ENCODE measurements at places on chromosomes 3 and 15.

DNA sequence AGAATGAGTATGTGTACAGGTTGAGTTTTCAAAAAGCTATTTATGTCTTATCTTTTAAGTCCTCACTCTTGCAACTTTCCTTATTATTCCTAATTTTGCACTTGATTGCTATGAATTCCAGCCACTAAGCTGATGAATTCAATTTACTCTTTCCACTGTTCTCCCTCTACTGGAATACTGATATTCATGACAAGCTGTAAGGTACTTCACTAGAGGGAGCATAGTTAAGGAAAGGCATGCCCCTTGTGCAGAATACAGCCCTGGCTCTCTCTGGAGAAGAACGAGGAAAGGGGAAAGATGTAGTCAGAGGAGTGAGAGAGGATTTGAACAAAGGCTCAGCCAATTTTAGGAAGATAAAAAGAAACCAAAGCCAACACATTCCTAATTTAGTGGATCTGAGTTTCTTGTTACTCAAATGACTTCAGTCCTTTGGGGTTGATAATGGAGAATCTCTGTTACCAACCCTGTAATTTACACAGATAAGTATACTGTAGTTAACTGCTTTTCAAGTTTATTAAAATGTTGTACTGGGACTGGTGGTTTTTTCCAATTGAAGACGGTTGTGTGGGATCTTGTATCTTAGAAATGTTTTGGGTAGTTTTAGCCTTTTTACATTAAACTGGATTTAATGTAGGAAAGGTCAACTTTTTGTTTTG, 4.0 kb downstream of the SCAANT1 start:
- no peak for DNase-seq

- DNase-seq, result no peak
These were observed 21.2 kb upstream of the LCTL start for GRCh38 chr15:66587020-66587419.

DNA sequence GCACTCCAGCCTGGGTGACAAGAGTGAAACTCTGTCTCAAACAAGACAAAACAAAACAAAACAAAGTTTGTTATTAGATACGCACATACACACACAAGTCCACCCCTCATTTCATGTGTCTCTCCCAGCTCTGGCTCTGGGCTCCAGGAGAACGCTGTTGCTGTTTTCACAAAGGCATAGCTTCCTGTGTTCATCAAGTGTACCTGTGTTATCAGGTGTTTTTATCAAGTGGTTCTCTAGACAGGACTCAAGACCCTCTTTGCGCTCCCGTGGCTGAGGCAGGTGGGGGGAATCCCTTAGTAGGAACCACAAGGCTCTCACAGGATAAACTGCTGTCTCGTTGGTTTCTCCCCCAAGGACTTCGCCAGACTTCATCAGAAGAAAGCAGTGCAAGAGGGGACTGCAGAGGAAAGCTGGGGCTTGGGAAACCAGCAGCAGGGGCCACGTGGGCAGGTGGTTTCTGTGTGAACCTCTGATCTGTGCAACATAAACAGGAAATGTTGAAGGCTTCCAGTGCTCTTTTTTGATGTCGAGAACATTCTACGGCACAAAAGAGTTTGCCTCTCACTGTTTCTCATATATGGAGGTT, 6.9 kb upstream of the PPP1R2 start:
- peak; percentile 54 for DNase-seq

GRCh38 chr15:64156652-64157331, 5.3 kb downstream of the SNX22 start:
- peak; percentile 55 for DNase-seq

- peak; percentile 26 for DNase-seq
These were observed at the start of gene LARP6 for GRCh38 chr15:70853973-70854665. Gene LARP6 (minus strand): TSS chr15:70854157. CDS start chr15:70854088, 69 bp downstream.

DNA sequence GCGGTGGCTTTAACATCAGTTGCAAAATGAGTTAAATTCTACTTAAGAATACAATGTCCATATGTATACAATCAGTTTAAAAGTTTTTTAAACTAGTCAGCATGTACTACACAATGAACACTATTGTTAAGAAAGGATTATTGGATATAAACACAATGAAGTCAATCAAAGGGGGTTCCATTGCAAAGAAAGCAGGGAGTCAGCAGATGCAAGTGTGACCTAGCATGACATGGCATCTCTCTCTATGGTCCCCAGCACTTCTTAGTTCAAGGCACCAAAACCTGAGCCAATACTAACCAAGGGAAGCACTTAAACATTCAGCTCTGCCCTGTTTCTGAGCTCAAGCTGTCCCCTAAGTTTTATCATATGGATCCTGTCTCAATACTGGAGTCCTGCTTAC, 17.0 kb downstream of the KLHL6 start:
- DNase-seq, result peak; percentile 49

DNA sequence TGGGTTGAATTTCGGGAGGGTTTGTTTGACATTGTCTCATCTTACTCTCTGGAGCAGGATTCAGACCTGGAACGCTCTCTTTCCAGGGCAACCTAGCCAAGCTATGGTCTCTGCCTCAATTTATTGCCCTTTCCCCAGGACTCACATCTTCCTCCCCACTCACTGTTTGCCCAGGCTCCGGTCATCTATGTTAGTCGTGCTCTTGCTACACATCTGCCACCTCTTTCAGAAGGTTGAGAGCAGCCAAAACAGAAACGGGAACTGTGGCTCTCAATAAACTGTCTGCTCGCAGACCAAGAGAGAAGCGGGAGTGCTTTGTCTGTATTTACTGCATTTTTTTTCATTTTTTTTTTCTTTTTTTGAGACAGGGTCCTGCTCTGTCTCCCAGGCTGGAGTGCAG, 81.6 kb downstream of the ST6GAL1 start:
- no peak for DNase-seq

GRCh38 chr3:46127503-46127902, 80.6 kb downstream of the CCR1 start:
- no peak for DNase-seq

- DNase-seq, result no peak
These were observed 5.5 kb downstream of the HHLA2 start for GRCh38 chr3:108301695-108302404.

DNA sequence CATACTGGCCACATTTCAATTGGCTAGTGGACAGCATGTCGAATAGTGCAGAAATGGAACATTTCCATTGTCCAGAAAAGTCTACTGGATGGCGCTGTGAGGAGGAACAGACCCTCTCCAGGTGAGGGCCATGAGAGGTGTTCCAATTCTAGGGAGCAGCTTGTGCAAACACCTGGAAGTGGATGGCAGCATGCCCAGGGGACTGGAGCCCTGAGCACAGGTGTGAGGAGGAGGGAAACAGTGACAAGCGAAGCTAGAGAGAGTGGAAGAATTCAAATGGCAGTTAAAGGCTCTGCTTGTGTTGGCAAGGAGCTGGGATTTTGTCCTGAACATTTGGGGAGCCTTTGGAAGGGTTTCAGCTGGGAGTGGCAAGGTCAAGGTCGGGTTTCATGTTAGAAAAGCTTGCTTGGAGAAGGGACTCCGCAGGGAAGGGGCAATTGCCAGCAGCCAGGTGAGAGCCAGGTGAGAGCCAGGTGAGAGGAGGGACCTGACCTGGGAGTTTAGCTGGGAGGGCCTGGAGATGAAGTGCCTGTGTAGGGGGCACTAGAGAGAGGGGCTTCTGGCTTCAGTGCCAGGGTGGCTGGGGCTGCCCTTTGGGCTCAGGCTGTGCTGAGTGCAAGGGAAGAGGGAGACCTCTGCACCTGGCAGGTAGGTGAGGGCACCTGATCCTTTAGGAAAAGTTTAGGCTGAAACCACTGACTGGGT, 93.8 kb downstream of the LINGO1 start:
- DNase-seq, result no peak

GRCh38 chr3:113638910-113639309, 57.5 kb downstream of the USF3 start:
- no peak for DNase-seq

GRCh38 chr3:68997887-68998286, 15.6 kb downstream of the EOGT start:
- DNase-seq, result peak; percentile 16

GRCh38 chr15:65084500-65085206, 8.1 kb downstream of the KBTBD13 start:
- no peak for DNase-seq

DNA sequence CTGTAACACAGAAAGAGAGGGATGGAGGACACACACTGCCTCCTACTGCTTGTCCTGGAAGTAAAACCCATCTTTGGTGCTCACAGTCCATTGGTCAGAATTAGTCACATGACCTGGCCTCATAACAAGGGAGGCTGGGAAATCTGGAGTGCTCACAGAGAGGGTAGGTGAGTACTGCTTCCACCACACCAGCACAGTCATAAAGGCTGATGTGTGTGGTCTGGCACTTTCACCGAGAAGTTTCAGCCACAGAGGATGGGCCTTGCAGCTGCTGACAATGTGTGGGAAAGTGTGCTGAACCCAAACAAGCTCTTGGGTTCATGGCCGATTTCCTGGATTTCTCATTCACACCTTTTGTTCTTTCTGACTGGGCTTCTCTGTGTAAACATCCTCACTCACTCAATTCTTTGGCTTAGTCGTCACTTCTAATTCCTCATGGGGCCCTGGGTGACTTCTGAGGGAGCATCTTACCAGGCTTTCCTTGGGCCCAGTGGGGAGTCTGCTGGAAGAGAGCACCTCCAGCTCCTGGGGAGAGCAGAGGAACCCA, 100.7 kb downstream of the ASB7 start:
- no peak for DNase-seq

GRCh38 chr3:51975852-51976549, 1.1 kb downstream of the ABHD14A start:
- peak; percentile 84 for DNase-seq

DNA sequence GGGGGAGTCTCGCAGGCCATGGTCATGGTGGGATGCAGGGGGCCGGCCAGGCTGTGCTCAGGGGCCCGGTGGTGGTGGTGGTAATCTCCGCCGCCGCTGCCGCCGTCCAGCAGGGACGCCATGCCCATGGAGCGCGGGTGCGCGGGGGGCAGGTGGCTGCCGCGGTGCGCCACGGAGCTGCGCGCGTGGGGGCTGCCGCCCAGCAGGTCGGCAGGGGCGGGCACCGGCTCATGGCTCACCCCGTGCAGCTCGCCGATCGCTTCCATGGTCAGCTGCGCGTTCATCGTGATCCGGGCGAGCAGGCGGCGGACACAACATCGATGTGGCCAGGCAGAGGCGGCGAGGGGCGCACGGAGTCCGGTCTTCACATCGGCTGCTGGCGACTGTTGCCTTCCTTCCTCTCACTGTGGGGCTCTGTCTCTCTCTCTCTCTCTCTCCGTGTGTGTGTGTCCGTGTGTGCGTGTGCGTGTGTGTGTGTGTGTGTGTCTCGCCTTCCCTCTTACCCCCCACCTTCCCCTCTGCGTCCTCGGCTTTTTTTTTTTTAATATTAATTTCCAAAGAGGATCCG, 451 bp downstream of the ONECUT1 start:
- DNase-seq, result no peak

- DNase-seq, result no peak
These were observed 29.6 kb upstream of the SNRPA1 start for GRCh38 chr15:101324524-101325177.

DNA sequence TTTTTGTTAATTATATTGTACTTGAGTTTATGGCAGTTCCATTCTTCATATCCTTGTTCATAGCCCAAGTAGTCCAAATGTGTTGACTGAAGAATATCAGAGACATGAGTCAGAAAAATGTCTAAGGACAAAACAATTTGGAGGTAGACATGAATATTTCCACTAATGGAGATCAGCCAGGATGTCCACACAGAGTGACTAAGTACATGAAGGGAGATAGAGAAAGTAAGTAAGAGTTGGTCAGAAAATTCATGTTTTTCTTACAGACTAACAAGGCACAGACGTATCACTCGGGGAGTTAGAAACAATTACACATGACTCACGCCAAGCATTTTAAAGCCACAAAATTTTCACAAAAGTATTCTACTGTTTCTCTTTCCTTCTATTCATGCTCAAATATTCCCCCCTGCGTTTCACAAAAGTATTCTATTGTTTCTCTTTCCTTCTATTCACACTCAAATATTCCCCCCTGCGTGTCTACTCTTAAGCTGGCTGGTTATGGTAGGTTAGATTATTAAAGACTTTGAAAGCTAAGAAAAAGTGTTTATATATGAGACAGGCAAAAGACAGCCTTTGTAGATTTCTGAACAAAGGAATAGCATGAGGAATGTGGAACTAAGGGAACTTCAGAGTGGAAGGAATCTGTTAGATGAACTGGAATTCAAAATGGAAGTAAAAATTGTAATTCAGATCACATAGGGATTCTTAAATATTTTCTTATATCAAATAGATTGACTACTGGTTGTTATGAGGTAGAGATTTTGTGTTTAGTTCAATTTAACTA, 648.7 kb upstream of the CCDC54 start:
- DNase-seq, result no peak

GRCh38 chr3:135491491-135492205, 473.9 kb upstream of the PPP2R3A start:
- DNase-seq, result no peak

GRCh38 chr15:93241696-93242585, 152.9 kb upstream of the RGMA start:
- no peak for DNase-seq

GRCh38 chr15:52483707-52484106, 45.0 kb downstream of the MYO5A start:
- DNase-seq, result peak; percentile 54

- DNase-seq, result no peak
These were observed 67.0 kb downstream of the NOX5 start for GRCh38 chr15:69081310-69082004.

- DNase-seq, result peak; percentile 89
These were observed 35.9 kb downstream of the VGLL4 start for GRCh38 chr3:11607816-11608215.

GRCh38 chr3:123054109-123054778, 12.6 kb upstream of the PDIA5 start:
- DNase-seq, result no peak

DNA sequence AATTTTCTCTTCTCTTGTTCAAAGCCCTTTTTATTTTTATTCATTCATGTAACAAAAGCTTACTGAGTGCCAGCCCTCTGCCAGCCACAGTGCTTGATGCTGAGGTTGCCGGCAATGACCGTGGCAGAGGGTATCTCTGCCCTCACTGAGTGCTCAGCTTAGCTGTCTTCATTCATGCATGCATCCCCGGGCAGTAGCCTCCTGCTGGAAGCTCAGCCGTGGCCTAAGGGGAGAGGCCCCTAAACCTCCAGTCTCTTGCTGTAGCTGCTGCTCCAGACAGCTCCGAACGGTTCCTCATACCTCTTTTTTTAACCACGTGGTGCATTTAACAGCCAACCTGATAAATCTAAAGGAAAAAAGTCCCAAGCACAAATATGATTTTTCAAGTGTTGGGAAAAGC, 34.6 kb upstream of the CCDC66 start:
- no peak for DNase-seq

- DNase-seq, result no peak
These were observed 363.2 kb upstream of the NAALADL2 start for GRCh38 chr3:174495928-174496327.
